ENCODE measurements at places on chromosomes 2 and 18. TPM values are rescaled to one million over a fixed set of nuclear protein-coding genes. Genes with fewer than 3 reads are reported as not detected.

MAL gene
- total RNA-seq: 0.17 TPM

SCN3A gene
- 1.3 TPM for total RNA-seq

CDKL4 gene
- total RNA-seq: 1.3 TPM

SERPINB3 gene
- total RNA-seq: not detected

CHN1 gene
- total RNA-seq: 59.2 TPM

CFC1 gene
- not detected for total RNA-seq

C2orf66 gene
- 0.17 TPM for total RNA-seq

GAD1 gene
- total RNA-seq: 0.33 TPM

TAF1B gene
- 40.3 TPM for total RNA-seq

ALPI gene
- not detected for total RNA-seq

LYG2 gene
- total RNA-seq: not detected

CLEC4F gene
- not detected for total RNA-seq

CD207 gene
- total RNA-seq: not detected

SIX3 gene
- not detected for total RNA-seq

PROC gene
- not detected for total RNA-seq

TMEFF2 gene
- total RNA-seq: 2.8 TPM

CDK5R2 gene
- total RNA-seq: under 0.01 TPM

HIBCH gene
- 30.0 TPM for total RNA-seq

ZCCHC2 gene
- total RNA-seq: 9.6 TPM

SOWAHC gene
- total RNA-seq: 8.6 TPM

ANKRD30B gene
- total RNA-seq: 0.50 TPM

GMPPA gene
- total RNA-seq: 56.4 TPM

SETBP1 gene
- 3.6 TPM for total RNA-seq

SULT1C4 gene
- total RNA-seq: not detected

ACADL gene
- total RNA-seq: 0.66 TPM

UGT1A1 gene
- not detected for total RNA-seq

COL6A3 gene
- total RNA-seq: 2,183 TPM

HOXD3 gene
- total RNA-seq: 0.29 TPM

LBX2 gene
- total RNA-seq: 6.3 TPM

FMNL2 gene
- total RNA-seq: 46.4 TPM

GALNT5 gene
- 81.0 TPM for total RNA-seq

DNAJB2 gene
- 136 TPM for total RNA-seq

CAPN14 gene
- total RNA-seq: 0.33 TPM

OTOS gene
- 1.2 TPM for total RNA-seq

KIAA2012 gene
- total RNA-seq: 0.17 TPM

KIF5C gene
- 0.58 TPM for total RNA-seq

COL4A3 gene
- 0.17 TPM for total RNA-seq

IL1RN gene
- total RNA-seq: 0.17 TPM

SP140L gene
- total RNA-seq: 9.6 TPM

DPYSL5 gene
- not detected for total RNA-seq

PSTPIP2 gene
- total RNA-seq: 11.5 TPM

ABHD1 gene
- under 0.01 TPM for total RNA-seq

XRCC5 gene
- 205 TPM for total RNA-seq

UBE2E3 gene
- 59.0 TPM for total RNA-seq

ZNF804A gene
- 2.3 TPM for total RNA-seq
